Stimulated activated CD4-positive, alpha-beta T cell treated with anti-CD3 and anti-CD28 coated beads, Interleukin-15, amount 100 ng/mL, for 48 hours (primary cell): ENCODE measurements at places on chromosomes 13 and 19.

- no peak for DNase-seq
These were observed 45.2 kb downstream of the ABCC4 start for GRCh38 chr13:95256091-95256490.

- DNase-seq, result no peak
These were observed 19.3 kb upstream of the SDHAF1 start for GRCh38 chr19:35975608-35976214.

DNA sequence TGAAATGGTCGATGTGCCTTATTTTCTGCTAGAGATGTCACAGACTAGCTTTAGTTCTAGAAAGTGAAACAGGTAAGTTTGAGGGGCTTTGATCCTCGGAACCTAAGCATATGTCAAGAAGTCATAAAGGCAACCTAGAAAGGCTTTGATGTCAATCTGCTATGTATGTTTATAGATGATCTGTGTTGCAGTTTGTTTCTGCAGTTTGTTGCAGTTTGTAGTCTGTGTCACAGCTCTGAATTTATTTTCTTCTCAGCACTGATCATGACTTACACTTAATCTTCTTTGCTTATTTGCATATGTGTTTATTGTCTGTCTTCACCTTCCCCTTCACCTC is 5.9 kb downstream of the LSM14A start:
- no peak for DNase-seq

DNA sequence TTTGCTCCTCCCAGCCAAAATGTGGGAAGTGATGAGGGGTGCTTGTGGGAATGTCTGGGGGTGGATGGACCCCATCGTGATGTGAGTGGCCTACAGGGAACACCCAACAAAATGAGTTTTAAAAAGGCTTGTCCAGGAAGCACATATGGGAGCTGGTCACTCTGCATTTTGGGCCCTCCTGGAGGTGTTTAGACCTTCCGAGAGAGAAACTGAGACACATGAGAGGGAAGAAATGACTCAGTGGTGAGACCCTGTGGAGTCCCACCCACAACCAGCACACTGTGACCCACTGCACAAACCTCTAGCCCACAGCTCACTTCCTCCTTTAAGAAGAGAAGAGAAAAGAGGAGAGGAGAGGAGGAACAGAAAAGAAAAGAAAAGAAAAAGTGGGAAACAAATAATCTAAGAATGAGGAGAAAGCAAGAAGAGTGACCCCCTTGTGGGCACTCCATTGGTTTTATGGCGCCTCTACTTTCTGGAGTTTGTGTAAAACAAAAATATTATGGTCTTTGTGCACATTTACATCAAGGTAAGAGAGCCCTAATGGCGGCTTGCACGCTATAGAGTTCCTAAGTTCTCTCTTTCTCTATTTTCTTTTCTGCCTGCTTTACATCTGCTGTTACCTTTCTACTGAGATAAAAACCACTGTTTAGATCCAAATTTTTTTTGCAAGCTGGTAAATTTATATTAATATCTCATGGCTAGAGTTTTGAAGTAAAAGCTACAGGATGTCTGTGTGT is 13.3 kb upstream of the LILRB1 start:
- no peak for DNase-seq

GRCh38 chr13:22925881-22926747 is 254.7 kb upstream of the SGCG start:
- DNase-seq, result no peak
